ENCODE measurements at places on chromosomes 11 and 22.
A peak's percentile ranks its signal among the peaks of the same experiment; 100 is the strongest.

DNA sequence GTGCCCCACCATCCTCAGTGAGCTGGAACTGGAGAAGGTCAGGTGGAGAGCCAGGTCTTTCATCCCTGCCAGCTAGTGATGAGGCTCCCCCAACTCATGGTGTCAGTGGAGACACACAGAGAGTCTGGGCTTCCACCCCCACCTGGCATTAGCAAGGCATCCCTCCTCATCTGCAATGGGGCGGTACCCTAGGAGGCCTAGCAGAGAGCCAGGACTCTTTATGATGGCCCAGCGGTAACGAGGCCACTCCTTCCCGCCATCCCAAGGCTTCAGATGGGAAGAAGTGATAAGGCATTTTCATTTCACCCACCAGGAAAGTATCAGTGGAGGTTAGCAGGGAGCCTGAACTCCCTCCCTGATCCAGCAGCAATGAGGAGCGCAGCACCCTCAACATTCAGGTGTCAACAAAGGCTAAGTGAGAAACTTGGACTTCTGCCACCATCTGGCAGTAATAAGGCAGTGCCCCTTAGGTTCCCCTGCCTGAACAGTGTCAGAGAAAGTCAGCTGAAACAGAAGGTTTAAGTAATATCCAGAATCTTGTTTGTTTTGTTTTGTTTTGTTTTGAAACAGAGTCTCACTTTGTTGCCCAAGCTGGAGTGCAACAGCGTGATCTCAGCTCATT lies 40.5 kb upstream of the FBLN1 start:
- no peak for DNase-seq

DNA sequence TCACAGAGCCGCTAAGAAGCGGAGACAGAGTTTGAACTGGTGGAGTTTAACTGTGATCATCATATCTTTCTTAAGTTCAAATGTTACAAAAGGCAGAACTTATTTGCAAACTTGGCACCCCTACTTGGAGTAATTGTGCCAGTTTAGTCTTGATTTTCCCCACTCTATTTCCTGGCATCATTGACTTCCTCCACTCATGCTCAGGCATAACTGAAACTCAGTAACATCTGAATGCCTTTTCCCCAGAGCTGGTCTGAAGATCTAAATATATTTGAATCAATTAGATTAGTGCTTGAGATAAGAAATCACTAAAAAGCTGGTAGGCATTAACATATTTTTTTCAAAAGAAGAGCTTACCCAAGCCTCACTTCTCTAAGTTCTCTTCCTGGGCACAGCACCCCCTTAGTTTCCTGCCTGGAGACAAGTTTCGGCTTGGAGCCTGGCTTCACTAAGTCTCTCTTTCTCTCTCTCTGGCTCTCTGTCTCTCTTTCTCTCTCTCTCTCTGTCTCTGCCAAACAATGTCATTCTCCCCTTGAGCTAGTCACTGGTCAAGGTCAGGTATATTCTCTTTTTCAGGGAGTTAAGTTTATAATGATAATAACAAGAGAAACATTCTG lies 190.8 kb downstream of the LUZP2 start:
- DNase-seq, result no peak

- DNase-seq, result no peak
These were observed 24.4 kb downstream of the USP47 start for GRCh38 chr11:11866203-11866602.

GRCh38 chr22:20433686-20434241 lies 3.9 kb downstream of the SCARF2 start:
- no peak for DNase-seq

DNA sequence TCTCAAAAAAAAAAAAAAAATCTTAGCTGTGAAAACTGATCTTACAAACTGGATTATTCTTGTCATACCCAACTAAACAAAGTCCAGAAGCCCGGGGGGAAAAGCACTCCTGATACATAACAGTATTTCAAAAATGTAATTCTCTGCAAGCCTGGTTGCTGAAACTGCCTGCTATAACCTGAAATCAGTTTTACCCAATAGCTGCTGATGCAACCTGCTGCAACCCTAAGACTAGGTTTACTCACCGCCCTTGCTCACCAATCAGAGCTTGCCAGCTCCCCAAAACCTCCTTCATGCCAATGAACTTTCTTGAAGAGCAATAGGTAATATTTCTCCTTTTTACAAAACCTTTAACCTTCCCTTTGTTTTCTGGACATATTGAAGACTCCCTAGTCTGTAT lies 12.4 kb downstream of the FGF19 start:
- peak; percentile 53 for DNase-seq

DNA sequence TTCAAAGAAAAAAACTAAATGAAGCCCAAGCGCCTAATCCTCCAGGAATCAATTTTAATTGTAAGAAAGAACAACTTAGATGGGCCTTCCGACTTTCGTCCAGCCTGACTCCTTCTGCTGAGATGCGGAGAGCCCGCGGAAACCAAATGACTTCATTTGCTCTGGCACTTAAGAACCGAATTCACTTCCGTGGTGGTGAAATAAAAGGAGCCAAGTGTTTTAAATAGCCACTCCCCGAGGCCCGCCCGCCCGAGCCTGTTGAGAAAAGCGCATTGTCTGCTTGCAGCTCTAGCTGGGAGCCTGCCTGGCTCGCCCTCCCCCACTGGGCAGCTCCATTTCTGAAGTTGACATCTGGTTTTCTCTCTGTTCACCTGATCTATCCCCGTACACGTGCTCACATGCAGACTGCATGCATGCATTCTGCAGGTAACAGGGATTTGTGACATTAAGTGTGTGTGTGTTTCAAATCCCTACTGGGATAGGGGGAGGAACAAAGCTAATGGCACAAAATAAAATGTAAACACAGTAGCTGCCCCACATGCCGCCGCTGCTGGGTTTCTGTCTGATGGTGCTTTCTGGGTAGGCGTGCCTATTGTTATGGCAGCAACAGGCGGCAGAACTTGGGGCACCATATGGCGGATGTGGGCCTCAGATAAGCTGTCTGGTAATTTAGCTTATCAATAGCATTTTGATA lies 6.2 kb downstream of the TEAD1 start:
- peak; percentile 95 for DNase-seq

DNA sequence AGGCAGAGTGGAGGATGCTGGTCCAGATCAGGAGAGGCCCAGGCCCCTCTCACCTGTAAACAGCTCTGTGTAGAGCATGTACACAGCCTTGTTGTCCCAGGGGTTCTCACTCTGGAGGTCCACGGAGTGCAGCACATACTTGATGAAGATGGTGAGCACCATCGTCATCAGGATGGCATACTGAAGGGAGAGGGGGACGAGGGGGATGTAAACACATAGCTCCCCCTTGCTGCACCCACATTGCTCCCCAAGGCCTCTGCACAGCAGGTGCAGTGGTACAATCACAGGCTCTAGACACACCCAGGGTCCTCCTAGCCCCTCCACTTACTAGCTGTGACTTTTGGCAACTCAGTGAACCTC lies 2.9 kb downstream of the SYVN1 start:
- DNase-seq, result no peak

DNA sequence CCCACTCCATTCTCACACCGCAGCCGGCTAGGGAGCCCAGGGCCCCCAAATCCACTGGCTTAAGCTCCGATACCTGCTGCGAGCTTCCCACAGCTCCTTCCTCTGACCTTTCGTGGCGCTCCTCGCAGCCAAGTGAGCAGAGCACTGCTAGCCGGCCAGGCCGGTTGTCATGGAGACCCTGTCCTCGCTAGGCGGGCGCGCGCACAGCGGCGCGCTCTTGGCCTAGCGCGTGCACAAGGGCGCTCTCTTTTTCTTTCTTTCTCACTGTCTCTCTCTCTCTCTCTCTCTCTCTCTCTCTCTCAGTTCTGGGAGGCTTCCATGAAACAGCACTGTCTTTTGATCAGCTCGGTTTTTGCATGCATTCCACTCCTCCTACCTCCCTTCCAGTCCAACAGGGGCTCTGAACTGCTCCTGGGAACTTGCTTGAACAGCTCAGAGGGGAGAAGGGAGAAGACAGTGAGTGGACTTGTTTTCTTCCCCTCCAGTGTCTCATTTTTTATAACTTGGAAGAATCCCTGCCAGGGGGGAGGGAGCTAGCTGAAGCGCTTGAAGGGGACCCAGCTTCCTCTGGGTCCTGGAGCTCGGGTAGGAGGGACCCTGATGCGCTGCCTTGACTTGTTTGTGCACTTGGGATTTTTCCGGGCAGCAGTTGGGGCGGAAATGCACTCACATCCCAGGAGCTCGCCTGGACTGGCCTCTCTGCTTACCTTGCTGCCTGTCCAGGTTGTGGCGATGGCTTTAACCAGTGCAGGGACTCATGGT lies 100.3 kb upstream of the AKIP1 start:
- DNase-seq, result peak; percentile 82

DNA sequence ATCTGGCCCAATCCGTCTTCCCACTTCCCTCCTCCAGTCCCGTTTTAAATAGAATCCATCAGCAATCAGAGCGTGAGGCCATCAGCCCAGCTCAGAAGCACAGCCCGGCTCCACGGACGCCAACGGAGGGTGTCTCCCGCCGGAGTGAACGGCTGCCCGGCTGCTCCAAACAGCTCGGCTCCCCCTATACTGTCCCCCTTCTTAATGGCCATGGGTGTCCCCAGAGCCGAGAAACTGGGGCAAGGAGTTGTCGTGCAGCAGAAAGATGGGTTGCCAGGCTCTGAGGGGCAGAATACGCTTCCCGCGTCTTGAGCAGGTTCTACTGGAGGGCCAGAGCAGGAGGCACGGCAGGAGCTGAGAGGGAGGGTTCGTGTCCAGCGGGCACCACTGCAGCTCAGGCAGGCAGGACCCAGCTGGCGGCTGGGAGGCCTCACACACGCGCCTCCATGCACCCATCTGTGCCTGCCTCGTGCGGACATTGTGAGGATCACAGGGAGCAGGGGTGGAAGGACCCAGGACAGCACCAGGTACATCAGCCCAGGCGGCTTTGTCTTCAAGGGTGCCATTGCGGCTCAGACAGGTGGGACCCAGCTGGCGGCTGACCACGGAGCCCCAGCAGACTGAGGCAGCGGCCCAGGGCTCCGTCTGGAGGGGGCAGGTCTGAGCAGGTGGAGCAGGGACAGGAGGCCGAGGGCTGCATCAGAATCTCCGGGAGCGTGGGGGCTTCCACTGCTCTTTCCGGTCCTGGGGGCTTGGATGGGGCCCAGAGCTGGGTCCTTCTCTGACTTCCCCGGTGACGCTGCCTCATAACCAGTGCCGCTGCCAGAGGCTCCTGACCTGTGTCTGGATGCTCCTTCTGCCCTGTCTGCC lies 882.7 kb downstream of the BRD1 start:
- no peak for DNase-seq

- no peak for DNase-seq
These were observed 8.1 kb upstream of the GNB1L start for GRCh38 chr22:19862619-19863246.

DNA sequence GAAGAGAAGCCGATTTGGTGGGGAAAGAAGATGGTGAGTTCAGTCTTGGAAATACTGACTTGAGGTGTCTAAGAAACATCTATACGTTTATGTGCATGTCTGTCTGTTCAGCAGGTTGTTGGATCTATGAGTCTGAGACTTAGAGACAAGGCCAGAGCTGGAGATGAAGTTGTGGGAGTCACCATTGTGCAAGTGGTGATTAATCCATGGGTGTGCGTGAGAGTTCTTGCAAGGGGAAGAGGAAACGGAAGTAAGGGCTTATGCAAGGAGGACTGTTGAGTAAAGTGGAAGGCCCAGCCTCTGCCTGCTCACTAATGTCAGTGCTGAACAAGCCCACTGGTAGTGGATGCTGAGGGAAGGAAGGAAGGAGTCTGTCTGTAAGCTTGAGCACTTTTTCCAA lies 9.7 kb downstream of the TMEM45B start:
- DNase-seq, result peak; percentile 11

DNA sequence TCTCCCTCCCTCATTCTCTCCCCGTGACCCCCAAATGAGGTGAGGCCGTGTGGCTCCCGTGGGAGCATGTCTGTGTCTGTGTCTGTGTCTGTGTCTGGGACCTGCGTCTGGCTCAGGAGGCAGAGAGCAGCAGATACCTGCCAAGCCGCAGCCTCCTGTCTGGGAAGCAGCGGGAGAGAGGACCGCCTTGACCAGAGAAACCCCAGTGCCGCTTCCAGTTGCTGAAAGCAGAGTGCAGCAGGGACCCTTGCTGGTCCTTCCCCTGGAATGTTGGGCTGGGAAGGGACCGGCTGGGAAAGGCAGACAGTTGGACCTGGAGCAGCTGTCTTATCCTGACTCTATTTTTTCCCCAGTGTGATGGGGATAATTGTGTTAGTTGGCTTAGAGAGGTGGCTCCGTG lies 525 bp downstream of the CSDC2 start:
- no peak for DNase-seq

DNA sequence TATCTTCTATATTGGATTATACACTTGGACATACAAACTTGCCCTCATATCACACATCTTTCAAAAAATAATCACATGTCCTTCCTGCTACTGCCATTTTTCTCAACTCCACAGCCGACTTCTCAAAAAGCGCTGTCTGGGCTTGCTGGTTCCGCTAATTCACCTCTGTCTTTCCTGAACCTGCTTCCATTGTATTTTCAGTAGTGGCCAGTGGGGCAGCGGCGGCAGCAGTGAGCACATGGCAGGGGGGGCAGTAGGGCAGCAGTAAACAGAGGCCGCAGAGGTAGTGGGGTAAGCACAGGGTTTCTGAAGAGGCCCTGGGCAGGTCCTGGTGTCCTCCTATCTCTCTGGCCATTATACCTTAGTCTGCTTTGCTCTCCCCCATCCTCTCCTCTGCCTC lies 126.3 kb downstream of the RRAS2 start:
- no peak for DNase-seq

DNA sequence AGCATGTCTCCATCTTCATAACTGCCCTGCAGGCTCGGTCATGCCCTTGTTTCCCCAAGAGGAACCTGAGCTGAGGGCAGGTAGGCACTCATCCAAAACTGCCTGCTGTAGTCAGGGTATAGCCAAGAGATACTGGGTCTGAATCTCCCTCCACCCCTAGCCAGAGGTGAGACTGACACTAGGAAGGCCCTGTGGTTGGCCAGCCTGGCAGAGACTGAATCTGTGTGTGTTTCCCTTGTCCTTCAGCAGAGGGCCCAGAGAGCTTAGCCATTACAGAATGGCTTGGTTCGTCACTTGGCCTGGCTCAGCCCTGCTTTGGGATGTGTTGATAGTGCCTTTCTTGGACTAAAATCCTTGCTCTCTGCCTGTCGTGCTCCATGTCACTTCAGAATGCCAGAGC lies 79.3 kb upstream of the SUSD2 start:
- no peak for DNase-seq

GRCh38 chr11:2299773-2300172 lies 1.9 kb downstream of the C11orf21 start:
- DNase-seq, result no peak

GRCh38 chr22:23251445-23252093 lies 71.3 kb downstream of the BCR start:
- DNase-seq, result no peak

GRCh38 chr11:44143987-44144909 lies 48.8 kb downstream of the EXT2 start:
- DNase-seq, result no peak

- DNase-seq, result peak; percentile 32
These were observed 25.3 kb downstream of the PPARA start for GRCh38 chr22:46175631-46176030.

GRCh38 chr11:106461839-106462545 lies 384.5 kb downstream of the AASDHPPT start:
- peak; percentile 22 for DNase-seq

Measured in fibroblast of lung (primary cell).